Esophagus mucosa (tissue), 1 donor: ENCODE measurements at places on chromosomes 2 and 18. TPM values are rescaled to one million over a fixed set of nuclear protein-coding genes. Genes with fewer than 3 reads are reported as not detected.

Gene CDH7
- not detected for total RNA-seq

Gene ZNG1B
- 25.5 TPM for total RNA-seq

Gene RAX
- total RNA-seq: not detected

Gene CCDC141
- total RNA-seq: 0.28 TPM

Gene FAM228A
- not detected for total RNA-seq

Gene DLGAP1
- 0.28 TPM for total RNA-seq
